ENCODE measurements at places on chromosomes 13 and 19. TPM values are rescaled to one million over a fixed set of nuclear protein-coding genes. Genes with fewer than 3 reads are reported as not detected.

The MRPS31 gene
- polyA plus RNA-seq = 22.3 TPM

The SPIB gene
- 1.6 TPM for polyA plus RNA-seq

The ATP4B gene
- polyA plus RNA-seq = not detected

The PROSER3 gene
- 75.9 TPM for polyA plus RNA-seq

The ZNF557 gene
- 5.6 TPM for polyA plus RNA-seq

The S1PR4 gene
- 0.61 TPM for polyA plus RNA-seq

The ZNF471 gene
- 7.0 TPM for polyA plus RNA-seq

Measured in testis (tissue), 5 donors.